ENCODE measurements at places on chromosomes 12 and 14. TPM values are rescaled to one million over a fixed set of nuclear protein-coding genes. Genes with fewer than 3 reads are reported as not detected.

GRCh38 chr12:24888813-24889212, 60.1 kb downstream of the BCAT1 start:
- no peak for DNase-seq

CHPT1 gene
- total RNA-seq = 125 TPM

GRCh38 chr14:54686219-54686870, 119.4 kb downstream of the SAMD4A start:
- no peak for DNase-seq

DNA sequence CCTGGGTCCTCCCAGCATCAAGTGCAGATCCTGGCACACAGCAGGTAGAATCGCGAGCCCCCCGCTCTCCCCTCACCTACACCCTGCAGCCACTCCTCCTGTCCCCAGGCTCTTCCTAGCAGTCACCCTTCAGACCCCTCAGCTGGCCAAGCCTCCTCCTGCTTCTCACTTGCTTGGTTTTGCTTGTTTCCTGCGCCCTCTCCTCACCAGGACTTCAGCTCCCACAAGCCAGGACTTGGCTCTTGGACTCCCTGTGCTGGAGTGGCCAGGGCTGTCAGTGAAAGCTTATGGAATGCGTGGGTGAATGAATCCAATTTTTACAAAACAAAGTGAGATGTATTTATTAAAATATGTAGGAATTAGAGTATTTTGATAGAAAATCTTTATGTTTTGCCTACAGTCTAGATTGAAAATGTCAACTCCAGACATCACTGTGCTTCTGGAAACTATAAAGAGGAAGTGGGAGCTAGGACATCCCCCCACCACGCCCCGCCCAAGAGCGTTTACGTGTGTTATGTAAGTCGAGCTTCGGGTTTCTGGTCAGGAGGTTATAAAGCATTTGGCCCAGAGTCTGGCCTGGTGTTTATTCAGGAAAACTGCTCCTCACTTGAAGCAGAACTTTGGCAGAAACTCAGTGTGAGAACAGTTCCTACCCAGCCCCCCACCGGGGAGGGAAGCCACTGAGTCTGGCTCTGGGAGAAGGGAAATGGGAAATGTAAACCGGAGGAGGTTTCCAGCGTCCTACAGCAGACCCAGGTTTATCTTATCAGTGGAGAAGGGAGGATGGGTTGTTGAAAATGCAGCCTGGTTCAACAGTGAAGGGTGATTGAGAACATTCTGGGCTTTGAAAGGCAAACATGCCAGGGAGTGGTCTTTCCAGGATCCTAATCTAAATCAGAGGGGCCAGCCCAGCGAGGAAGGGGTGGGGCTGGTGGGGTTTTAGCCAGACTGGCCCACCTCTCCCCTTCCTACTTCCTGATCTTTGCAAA, 8.8 kb downstream of the ALDH2 start:
- peak; percentile 94 for DNase-seq

- peak; percentile 17 for DNase-seq
Measured at GRCh38 chr14:20278414-20278813, 27.3 kb downstream of the TTC5 start.

DNA sequence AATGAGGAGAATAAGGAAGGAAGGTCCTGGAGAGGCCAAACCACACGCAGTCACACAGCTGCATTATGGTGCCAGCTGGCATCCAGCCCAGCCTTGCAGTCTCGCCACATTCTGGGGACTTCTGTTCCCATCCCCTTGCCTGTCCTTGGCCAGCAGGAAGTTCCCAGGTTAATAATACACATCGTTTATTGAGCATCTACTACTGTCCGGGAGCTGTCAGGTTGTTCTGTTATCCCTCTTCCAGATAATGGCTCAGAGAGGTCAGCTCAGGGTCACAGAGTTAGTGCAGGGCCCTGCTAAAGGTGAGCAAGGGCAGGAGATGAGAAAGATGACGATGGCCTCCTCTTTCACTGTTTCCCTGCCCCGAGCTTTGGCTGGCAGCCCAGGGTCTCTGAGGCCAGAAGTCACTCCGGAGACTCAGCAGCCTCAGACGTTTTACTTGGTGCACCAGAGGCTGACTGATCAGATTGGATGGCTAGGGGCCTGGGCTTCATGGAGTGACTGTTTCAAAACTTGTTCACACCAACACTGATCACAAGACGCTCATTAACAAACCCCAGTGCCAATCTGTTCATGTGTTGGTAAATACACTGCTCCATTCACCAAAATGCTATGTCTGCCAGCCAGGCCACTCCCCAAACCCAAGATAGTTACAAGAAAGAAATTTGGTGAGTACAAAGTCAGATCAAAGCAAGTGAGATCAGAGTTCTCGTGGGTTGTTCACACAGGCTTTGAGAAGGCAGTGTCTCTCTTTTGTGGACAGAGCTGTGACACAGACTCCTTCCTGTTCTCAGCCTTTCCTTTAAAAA, 79.2 kb downstream of the B4GALNT3 start:
- DNase-seq = peak; percentile 62

GYS2 gene
- not detected for total RNA-seq

DNA sequence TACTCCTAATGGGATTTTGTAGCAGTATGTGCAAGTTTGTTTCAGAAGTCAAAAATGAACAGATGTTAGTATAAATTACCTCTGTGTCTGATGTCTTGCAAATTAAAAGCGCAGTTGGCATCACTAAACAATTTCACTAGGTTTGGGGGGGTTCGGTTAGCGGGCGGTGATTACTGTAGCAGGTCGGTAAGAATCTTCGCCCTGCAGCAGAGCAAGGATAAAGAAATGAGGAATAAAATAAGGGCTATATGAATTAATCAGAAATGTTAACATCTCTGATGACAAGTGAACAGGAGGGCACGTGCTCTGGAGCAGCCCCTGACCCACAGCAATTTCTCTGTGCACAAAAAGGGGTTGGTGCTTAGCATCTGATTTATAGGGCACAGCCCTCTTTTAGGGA, 43.6 kb upstream of the VSX2 start:
- DNase-seq = no peak

ENDOU gene
- total RNA-seq = 1.9 TPM

COCH gene
- 0.40 TPM for total RNA-seq

- DNase-seq = no peak
Measured at GRCh38 chr12:61667676-61668075, 592.5 kb upstream of the USP15 start.

GRCh38 chr12:60144395-60144794, 548.6 kb downstream of the SLC16A7 start:
- no peak for DNase-seq

DNA sequence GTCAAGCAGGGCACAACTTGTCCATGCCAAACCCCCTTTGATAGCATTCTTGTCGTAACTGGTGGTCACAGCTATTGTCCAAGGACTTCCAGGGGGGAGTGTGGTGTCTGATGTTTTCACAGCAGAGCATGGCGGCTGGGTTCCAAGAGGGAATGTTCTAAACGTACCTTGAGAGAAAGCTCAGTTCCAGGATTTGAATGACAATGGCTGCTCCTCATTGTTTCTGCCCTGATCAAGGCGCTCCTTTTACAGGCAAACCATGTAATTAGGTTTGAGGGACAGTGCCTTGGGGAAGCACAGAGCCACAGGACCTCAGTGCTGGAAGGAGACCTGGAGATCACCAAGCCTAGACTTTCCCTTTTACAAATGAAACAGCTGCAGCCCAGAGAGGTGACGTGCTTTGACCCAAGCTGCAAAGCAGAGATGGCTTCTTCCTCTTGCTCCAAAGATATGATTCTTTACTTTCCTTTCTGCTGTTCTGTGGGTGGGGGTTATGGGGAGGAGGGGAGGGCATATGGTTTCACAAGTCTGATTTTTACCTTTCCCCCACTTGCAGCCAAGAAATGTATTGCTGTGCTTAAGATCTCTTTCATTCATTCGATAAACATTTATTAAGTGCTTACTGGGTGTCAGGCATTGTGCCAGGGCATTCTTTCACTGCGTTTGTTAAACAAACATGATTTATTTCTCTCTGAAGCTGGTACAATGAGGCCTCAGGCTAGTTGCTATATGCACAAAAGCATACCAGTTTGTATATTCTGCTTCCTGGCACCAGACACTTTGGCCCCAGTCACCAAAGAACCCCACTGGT, 172.8 kb downstream of the KTN1 start:
- DNase-seq = peak; percentile 69
